ENCODE measurements at places on chromosomes 2 and 18.

DNA sequence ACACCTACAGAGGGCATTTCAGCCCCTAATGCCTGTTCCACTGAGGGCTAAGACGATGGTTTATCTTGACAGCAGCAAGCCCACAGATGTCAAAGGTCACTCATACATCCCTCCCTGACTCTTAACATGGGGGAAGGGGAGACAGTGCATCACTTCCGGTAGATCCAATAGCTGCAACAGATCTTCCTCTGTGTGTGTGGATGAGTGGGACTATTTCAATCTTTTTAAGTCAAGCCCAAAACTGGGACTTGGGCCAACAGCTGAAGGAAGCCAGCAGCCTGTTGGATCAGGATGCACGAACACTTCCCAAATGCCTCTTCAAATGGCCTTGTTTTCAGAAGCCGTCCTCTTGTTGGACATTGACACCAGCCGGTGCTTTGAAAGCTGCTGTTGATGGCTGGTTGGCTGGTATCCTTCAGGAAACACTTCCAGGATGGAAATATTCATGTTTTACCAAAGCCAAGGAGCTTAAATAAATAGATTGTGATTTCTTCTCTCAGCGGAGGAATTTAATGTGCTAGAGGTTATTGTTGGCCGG lies 59.2 kb downstream of the IL1R2 start:
- DNase-seq: no peak

GRCh38 chr18:13579874-13580273 lies 146.5 kb downstream of the FAM210A start:
- DNase-seq: peak; percentile 46

DNA sequence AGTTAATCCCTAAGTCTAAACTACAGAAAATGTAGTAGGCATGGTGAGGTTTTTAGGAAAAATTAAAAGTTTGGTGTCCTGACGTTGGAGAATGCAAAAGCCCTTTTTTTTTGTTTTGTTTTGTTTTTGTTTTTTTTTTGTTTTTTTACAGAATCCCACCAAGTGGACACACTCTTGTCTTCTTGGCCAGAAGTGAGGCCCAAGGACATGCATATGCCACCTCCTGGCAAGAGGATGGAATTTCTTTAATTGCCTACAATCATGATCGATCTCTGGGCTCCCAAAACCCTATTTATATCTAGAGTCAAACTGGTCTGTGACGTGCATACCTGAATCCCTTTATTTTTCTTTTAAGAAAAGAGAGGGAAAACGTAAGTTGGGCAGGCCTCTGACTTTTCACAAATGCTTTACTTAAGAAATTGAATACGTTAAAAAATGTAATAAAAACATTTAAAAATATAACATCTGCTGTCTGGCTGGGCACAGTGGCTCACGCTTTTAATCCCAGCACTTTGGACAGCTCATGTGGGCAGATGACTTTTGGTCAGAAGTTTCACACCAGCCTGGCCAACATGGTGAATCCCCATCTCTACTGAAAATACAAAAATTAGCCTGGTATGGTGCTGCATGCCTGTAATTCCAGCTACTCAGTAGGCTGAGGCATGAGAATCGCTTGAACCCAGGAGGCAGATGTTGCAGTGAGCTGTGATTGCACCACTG lies 502.7 kb downstream of the CBLN2 start:
- DNase-seq: no peak

DNA sequence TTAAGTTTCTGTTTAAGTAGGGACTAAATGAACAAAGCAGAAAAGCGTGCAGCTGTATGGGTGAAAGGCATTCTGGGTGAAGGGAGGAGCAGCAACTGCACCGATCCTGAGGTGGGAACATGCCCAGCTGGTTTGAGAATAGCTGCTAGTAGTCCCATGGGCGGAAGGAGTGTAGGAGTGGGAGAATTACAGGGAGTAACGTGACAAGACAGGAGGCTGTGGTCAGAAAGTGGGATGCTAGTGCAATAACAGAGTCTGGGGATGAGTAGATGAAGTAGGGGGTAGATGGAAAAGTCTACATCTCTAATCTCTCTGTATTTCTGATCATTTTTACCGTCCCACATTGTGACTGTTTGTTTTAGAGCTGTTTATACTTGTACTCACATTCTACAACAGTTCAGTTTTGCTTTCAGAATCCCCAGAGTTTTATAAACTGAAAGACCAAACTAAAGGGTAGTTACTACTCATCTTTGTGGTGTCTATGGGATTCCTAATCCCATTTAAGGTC lies 118.9 kb downstream of the LCLAT1 start:
- no peak for DNase-seq

DNA sequence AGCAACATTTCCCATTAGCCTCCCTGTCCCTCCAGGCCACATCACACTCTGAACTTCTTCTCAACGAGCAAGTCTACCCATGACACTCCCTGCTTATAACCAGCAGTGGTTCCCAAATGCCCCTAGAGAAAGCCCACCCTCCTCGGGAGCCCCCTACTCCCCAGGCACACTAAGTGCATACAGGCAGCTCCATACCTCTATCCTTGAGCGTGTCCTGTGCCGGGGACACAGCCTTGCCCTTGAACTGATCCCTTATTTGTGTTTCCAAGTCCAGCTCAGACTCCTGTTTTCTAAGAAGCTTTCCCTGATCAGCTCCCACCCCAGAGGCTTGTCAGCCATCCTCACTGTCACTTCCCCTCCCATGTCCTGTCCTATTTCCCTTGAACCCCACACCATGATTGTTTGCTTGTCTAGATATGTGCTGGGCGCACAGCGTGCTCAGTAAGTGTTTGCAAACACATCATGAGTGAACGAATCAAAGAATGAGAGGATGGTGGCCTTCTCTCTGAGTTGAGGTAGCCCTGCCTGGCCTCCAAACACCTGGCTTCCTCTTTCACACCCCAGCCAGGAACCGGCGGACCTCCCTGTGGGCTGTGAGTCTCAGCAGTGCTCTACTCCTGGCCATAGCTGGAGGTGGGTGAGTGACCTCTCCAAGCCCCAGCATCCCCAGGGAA lies 2.1 kb downstream of the TEX51 start:
- no peak for DNase-seq

DNA sequence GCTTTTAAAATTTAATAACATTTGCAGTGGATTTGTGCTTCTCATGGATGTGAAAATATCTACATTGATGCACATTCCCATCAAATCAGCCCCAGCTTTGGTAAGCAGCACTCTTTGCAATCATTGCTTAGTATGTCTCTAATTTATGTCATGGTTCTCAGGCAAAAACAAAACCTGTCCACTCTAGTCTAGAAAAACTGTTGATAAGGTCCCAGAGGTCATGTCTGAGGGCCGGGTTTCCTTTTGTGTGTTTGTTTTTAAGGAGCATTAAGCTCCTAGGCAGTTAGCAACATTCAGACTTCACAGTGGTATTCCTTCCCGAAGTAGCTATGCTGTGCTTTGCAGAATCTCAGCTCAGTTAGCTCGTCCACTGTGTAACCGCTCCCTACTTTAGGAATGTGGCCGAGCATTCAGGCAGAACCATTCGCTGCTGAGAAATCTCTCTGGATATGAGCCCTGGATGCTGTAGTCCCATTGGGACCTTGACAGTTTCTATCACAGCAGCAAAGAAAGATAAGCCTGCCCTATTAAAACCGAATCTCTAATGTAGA lies 4.0 kb downstream of the DIPK1C start:
- DNase-seq: no peak

- DNase-seq: no peak
Observed at GRCh38 chr2:39932198-39932597, 153.1 kb upstream of the THUMPD2 start.

- no peak for DNase-seq
Observed at GRCh38 chr2:145741636-145742035, 1221.7 kb upstream of the ZEB2 start.
